Activated CD4-positive, alpha-beta T cell treated with anti-CD3 and anti-CD28 coated beads for 48 hours (primary cell): ENCODE measurements at places on chromosomes 16 and 17.
A peak's percentile ranks its signal among the peaks of the same experiment; 100 is the strongest.

GRCh38 chr17:62641153-62641552 lies 13.7 kb downstream of the MRC2 start:
- no peak for DNase-seq

DNA sequence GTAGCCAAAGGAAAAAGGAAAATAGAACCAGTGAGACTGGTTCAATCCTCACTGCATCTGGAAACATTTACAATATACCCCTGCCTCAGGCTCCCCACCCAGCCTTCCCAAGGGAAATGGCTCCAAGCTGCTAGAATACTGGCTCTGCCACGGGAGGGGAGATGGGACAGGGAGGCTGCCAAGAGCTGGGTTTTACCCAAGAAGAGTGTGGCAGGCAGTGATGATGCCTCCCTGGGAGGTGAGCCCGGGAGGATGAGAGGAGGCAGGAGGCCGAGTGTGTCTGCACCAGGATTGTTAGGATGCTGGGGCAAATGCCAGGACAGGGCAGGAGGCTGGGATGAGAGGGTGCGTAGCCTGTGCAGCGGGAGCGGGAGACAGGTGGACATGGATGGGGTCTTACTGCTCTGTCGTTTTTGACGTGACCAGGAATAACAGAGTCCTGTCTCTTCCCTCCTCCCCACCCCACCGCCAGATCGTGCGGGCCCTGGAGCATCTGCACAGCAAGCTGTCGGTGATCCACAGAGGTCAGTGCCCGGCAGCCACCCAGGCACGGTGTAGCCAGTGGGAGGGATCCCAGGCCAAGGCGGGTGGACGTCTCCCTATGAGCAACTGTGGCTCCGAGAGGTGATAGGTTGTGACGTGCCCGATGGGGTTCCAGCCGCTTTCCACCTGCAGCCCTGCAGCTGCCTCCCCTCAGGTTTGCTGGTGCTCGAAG lies 18.4 kb downstream of the MAP2K3 start:
- DNase-seq, result no peak

DNA sequence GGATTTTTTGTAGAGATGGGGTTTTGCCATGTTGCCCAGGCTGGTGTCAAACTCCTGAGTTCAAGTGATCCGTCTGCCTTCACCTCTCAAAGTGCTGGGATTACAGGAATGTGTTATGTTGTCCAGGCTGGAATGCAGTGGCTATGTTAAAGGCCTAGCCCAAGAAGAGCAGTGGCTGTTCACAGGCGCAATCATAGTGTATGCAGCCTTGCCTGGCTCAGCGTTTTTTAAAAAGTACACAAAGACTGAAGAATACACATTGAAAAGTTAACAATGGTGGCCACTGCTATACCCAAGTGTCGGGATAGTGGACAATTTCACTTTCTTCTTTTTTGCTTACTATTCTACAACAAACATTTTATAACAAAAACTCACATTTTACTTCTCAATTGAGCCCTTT lies 7.0 kb downstream of the DERL2 start:
- DNase-seq, result no peak

- no peak for DNase-seq
Observed at GRCh38 chr16:84557504-84557903, 53.0 kb upstream of the MEAK7 start.

DNA sequence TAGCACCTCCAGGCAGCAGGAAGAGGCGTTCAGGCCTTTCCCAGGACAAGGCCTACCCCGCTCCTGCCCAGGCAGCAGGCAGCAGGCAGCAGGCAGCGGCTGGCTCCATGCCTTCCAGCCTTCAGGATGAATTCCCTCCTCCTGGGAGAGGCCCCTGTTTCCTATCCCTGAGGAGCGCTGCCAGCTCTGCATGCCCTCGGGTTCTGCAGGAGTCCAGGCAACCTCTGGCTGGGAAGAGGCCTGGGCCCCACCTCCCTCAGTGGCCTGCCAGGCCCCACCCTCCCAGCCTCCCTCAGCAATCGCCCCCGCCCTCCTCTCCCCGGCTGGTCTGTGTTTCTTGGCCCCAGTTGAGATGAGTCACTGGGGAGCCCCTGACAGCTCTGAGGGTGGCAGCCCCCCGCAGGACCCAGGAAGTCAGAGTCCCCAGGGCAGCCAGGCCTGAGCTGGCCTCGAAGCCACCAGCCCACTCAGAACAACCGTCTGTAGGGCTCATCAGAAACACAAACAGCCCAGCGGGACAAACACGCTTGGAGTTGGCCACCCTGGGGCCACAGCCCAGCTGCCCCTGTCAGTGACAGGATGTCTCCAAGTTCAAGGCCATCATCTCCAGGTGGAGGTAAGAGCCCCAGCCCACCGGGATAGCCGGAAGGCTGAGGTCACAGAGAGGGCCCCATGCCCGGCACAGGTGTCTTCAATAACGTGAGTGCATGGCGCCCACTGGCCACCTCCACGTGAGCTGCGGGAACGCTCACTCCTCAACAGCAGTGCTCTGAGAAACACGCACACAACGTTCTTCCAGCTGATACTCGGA lies 39.5 kb upstream of the CIBAR2 start:
- DNase-seq, result no peak

DNA sequence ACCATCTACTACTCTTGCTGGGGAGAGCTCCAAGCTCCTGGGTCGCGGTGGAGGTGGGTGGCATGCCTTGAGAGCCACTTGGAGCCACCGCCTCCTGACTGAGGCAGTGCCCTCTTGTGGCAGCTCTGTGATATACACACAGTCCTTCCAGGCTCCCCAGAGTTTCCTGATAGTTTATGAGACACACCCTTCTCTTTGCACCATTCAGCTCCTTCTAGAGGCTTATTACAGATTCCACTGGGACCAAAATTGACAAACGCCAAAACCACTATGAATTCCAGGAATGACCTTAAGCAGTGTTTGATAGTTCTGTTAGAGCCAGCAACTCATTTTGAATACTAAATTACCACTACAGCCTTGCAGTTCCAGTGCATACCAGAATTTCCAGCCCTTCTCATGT lies 170.1 kb upstream of the CDH13 start:
- DNase-seq, result peak; percentile 56

- no peak for DNase-seq
Observed at GRCh38 chr17:12671906-12672305, 6.2 kb downstream of the MYOCD start.

- DNase-seq, result no peak
Observed at GRCh38 chr17:37054894-37055293, 106.1 kb downstream of the AATF start.

- no peak for DNase-seq
Observed at GRCh38 chr16:6835516-6835915, 497.1 kb upstream of the RBFOX1 start.

- DNase-seq, result peak; percentile 95
Observed at GRCh38 chr17:82273327-82274133, at the start of gene CSNK1D. Gene CSNK1D, minus strand, starts transcription at chr17:82273700. Its CDS starts 319 bp downstream, at chr17:82273381.

DNA sequence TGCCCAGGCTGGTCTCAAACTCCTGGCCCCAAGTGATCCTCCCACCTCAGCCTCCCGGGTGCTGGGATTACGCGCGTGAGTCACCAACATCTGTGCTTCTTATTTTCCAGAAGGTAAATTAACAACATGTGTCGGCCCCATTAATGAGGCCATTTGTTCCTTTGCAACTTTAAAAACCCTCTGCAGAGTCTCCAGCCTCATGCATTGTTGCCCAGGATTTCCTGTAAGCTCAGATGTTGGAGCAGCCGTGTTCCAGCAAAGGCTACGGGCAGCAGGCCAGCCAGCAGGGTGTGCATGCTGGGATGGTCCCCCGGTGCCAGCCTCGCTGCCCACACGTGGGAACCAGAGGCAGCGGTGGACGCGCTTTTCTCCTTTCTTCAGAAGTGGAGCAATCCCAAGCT lies 19.1 kb upstream of the HEXD start:
- no peak for DNase-seq

DNA sequence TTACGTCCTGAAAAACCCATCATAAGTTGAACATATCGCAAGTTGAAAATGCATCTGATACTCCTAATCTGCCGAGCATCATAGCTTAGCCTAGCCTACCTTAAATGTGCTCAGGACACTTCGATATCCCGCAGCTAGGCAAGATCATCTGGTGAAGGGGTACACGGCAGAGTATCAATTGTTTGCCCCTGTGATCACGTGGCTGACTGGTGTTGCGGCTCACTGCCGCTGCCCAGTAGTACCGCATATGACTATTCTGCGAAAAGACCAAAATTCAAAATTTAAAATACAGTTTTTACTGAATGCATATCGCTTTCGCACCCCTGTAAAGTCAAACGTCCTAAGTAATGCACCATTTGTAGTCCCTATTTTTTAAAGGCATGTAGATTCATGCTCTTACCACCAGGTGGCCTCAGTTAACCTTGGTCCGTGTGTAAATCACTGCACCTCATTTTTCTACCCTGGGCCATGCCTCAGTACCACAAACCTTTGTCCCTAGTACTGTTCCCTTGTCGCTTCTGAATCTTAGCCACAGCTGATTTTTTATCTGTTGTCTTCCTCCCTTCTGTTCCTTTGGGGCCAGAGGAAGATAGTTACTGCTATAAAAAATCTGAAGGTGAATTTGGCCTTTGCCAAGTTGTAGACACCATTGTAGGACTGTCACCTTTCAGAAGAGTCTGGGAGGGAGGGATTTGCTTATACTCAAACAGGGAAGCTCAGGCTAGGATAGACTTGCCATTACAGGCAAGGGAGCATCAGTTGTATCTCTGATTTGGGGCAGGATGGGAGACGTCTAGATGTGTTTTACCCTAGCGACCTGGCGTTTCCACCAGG lies 34.4 kb downstream of the WWP2 start:
- peak; percentile 13 for DNase-seq

- DNase-seq, result no peak
Observed at GRCh38 chr16:51545951-51546350, 394.9 kb upstream of the SALL1 start.

DNA sequence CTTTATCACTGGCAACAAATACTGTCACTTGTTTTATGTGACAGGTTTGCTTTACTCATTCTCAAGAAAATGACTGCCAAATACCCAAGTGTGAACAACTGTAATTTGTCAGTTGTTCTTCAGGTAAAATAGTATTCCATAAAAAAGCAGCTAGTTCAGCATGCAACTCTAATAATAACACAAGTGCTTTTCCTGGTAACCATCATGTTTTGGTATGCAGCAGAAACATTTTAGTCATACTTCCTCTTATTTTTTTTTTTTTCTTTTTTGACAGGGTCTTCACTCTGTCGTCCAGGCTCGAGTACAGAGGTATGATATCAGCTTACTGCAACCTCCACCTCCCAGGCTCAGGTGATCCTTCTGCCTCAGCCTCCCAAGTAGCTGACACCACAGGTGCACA lies 4.6 kb downstream of the TERF2 start:
- DNase-seq, result no peak

GRCh38 chr17:55037828-55038227 lies 69.3 kb downstream of the STXBP4 start:
- DNase-seq, result peak; percentile 2

GRCh38 chr17:2250140-2251095 lies 53.2 kb downstream of the SMG6 start:
- peak; percentile 48 for DNase-seq

DNA sequence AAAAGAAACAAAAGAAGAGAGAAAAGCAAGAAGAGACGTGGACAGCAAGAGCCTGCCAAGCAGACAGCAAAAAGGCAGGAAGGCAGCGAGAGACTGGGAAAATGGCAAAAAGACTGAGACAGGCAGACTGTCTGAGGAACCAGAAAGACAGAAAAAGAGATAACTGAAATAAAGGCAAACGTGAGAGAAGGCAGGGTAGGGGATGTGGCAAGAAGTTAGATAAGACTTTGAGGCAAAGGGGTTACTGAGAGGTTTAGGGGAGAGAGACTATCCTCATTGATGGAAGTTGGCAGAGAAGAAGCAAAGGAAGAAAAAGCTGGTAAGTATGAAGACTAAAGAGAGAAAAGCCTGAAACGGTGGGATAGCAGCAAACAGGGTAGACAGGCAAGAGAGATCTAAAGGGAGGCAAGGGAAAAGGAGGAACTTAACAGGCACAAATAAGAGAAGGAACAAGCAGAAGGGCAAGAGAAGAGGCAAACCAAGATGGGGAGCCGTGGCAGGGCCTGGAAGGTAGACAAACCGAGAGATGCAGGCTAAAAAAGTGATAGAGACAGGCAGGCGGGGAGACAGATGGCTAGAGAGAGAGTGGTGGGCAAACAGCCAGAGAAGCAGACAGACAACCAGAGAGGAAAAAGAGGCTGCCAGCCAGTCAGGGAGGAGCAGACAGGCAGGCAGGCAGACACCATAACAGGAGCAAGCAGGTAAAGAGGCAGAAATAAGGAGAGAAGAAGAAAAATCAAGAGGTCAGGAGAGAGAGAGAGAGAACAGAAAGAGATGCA lies 7.1 kb upstream of the CHD3 start:
- DNase-seq, result no peak

DNA sequence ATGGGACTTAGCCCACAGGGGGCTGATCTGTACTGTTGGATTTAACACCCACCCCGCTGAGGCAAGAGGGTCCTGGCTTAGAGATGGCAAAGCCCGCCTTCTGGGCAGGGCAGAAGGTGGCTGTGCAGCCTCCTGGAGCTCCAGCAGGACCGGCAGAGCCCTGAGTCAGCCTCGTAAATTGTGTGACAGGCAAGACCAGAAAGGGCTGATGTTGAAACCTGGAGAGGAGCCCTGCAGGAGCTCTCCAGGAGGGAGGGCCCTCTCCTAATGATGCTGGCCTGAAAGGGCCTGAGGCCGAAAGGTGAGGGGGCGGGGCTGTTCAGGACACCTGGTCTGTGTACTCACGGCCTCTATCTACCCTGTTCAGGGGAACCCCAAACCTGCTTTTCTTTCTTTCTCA lies 22.5 kb upstream of the MYO15B start:
- DNase-seq, result no peak

- no peak for DNase-seq
Observed at GRCh38 chr17:31397256-31397939, 5.9 kb downstream of the RAB11FIP4 start.

DNA sequence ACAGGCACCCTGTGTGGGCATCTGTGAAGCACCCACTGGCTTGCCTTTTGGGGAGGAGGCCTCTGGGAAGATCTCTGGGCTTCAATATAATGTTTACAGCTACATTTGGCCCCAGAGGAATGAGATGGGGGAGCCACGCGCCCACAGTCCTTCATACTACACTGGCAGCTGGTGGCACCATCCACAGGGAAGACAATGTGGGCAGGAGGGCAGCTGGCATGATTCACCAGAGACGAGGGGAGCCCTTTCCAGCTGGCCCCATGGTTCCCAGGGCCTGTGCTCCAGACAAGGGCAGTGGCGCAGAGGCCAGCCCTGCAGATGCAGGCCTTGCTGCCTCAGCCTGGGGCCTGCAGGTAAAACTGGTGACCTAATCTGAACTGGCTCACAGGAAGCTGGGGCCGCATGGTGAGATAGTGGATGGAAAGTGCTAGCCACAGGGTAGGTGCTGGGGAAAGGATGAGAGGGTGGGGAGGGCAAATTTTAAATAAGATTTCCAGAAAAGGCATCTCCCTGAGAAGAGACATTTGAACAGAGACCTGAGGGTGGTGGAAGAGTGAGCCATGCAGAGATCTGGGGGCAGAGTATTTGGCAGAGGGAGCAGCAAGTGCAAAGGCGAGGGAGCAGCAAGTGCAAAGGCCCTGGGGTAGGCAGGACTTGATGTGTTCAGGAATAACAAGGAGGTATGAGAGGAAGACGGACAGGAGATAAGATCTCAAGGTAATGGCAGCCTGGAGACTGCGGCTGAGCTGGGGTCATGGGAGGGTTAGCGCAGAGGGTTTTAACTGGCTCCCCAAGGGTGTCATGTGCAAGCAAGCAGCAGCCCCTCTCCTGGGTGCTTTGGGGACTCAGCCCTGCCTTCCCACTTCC lies 12.1 kb upstream of the KCNJ12 start:
- no peak for DNase-seq
